Activated CD4-positive, alpha-beta T cell treated with anti-CD3 and anti-CD28 coated beads, Interleukin-2, amount 50 U/mL, for 24 hours (primary cell): ENCODE measurements at places on chromosomes 2 and 18.

DNA sequence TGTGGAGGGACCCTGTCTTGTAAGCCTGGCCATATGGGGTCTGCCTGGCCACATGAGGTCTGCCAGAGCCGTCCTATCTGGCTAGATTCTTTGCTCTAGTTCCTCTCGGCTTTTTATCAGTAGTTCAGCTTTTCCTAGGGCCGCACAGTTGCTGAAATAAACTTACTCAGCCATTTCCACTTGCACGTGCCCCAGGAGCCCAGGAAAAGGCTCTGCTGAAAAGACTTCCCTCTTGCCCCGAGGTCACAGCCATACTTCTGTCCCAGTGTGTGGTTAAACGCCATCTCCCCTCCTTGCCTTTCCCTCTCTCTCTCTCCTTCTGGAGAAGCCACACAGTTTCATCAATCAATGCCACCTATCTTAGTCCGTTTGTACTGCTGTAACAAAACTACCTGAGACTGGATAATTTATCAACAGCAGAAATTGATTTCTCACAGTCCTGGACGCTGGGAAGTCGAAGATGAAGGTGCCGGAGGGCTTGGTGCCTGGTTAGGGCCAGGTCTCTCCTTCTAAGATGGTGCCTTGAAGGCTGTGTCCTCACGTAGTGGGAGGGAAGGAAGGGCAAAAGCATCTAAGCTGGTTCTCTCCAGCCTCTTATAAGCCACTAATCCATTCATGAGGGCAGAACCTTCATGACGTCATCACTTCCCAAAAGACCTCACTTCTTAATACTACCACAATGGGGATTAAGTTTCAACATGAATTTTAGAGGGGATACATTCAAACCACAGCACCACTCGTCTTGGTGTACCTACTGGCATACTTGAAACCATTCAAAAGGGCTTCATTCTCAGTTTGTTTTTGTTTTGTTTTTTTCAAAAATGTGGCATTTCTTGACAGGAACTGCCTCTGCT is 11.2 kb upstream of the GALM start:
- DNase-seq = no peak

DNA sequence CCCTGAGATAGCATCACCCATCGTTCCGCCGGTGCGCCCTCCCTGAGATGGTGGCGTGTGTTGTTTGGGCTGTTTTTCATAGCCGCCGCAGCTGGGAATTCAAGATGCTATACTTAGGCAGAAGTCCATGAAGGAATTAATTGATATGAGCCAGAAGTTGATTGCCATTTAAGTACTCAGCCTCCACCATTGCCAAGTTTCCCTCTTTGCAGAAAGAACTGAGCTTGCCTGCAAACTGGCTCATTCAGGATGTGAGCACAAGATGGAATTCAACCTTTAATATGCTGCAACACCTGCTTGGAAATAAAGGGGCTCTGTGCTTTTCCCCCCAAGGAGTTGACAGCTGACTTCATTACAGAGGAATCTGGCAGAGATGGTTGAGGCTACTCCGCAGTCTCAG is 295.5 kb downstream of the ZNF521 start:
- DNase-seq = no peak

DNA sequence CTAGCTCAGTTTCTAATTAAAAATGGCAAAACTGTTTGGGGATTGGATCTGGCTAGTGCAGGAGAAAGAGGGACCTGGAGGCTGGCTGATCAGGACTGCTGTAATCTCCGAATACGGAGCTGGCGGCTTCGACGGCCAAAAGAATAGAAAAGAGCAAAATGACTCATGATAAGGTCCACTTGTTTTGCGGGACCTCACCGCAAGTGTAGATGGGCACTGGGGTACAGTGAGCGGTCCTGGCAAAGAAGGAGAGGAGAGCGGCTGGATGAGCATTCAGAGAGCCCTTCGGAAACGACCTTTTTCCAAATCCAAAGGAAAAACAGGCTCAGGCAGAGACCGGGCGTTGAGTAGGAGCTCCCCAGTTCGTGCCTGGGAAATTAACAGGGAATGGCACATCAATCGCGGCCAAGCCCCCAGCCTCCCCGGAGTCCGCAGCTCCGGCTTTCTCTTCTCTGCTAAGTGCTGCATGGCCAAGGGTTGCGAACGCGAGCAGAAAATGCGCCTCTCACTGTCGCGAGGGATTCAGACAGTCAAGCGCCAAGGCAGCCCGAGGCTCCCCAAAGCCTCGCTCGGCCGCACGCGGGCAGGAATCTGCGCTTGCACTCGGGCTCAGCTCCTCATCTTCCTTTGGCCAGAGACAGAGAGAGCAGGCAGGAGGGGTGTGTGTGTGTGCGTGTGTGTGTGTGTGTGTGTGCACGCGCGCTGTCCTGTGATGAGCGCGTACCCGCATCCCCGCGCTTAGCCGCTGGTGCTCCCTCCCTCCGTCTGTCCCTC is 1.8 kb downstream of the DCC start:
- no peak for DNase-seq

- no peak for DNase-seq
These were observed 172.4 kb downstream of the LRATD1 start for GRCh38 chr2:14804902-14805301.

DNA sequence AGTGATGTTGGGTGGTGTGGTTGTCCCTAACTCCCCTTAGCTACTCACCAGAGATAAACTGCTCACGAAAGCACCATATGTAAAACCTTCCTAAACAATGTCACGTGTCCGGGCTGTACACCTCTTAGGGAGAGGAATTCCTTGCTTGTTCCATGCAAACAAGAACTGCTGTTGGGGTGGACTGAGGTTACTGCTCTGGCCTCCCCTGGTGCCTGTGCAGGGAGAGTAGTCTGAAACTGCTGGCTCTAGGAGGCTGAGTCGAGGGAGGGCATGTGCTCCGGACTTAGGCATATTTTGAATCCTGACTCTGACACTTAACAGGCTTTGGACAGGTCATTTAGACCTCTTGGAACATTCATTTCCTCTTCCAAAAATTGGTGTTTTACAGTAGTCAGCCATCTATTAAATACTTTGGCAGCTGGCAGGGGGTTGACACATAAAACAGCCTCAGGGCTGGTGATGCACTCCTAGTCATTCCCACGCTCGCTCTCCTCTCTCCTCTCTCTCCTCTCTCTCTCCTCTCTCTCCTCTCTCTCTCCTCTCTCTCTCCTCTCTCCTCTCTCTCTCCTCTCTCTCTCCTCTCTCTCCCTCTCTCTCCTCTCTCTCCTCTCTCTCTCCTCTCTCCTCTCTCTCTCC is 10.6 kb downstream of the THNSL2 start:
- DNase-seq = no peak

- DNase-seq = no peak
These were observed 63.5 kb upstream of the RBM44 start for GRCh38 chr2:237734905-237735623.

DNA sequence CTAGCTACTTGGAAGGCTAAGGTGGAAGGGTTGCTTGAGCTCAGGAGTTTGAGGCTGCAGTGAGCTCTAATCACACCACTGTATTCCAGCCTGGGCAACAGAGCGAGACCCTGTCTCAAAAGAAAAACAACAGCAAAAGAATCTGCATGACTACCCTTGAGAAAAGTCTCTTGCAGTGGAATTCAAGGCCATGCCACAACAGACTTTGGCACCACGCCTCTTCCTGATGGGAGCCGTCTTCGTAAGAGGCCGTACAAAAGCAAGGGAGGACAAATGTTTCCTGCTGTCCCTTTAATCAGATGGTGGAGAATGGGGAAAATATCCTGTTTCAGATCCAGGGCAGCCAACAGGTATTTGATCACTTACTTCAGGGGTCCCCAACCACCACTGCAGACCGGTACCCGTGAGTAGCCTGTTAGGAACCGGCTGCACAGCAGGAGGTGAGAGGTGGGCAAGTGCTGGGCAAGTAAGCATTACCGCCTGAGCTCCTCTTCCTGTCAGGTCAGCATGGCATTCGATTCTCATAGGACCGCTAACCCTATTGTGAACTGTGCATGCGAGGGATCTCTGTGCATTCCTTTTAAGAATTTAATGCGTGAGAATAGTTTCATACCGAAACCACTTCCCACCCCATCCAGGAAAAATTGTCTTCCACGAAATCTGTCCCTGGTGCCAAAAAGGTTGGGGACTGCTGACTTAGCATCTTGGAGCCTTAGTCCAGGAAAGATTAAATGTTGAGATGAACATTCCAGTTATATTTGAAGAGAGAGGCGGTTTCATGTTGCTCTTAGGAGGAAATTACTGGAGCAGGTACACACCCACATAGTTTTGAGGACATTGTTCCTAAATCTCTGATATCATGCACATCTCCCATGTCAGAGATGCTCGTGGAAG is 94.4 kb upstream of the XPO1 start:
- DNase-seq = no peak

DNA sequence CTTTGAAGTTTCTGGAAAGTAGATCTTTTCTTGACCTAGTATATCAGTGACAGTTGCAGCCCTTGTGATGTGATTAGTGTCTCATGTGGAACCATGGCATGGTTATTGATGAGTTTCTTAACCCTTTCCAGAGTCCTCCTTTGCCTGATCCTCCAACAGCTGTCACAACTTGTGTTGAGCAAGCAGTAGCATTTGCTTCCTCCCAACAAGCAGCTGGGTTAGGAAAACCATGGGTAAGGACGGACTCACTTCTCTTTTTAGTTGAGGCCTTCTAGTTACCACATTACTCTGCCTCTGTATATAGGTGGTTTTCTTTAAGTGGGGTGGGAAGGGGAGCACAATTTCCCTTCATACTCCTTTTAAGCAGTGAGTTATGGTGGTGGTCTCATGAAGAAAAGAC is 96.3 kb downstream of the XRCC5 start:
- no peak for DNase-seq

DNA sequence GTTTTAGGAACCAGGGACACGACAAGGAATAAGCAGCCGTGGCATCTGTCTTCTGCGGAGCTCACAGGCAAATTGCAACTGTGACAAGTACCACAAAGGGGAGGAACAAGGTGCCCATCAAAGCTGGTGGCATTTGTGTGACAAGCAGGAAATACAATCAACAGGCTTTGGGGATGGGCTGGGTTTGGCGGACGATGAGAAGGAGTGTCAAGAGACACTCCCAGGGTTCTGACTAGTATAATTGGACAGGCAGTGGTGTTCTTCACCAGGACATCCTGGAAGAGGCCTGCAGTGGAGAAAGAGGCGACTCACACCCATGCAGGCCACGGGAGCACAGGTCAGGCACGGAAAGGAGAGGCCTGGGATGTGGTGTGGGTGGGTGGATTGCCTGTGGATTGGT is 14.2 kb upstream of the SPATA3 start:
- no peak for DNase-seq

GRCh38 chr2:10520154-10520553 is 72.0 kb upstream of the ODC1 start:
- DNase-seq = no peak

- no peak for DNase-seq
These were observed 523.0 kb downstream of the TXNL1 start for GRCh38 chr18:56115071-56116015.

- DNase-seq = no peak
These were observed 202.1 kb upstream of the ACVR2A start for GRCh38 chr2:147642765-147643164.

GRCh38 chr2:207589143-207589542 is 36.1 kb downstream of the METTL21A start:
- no peak for DNase-seq

- DNase-seq = no peak
These were observed 7.3 kb upstream of the MTLN start for GRCh38 chr2:110219496-110220189.

GRCh38 chr18:28999726-29000125 is 822.8 kb upstream of the CDH2 start:
- no peak for DNase-seq

- DNase-seq = no peak
These were observed 316.4 kb downstream of the DSEL start for GRCh38 chr18:67199993-67200617.

DNA sequence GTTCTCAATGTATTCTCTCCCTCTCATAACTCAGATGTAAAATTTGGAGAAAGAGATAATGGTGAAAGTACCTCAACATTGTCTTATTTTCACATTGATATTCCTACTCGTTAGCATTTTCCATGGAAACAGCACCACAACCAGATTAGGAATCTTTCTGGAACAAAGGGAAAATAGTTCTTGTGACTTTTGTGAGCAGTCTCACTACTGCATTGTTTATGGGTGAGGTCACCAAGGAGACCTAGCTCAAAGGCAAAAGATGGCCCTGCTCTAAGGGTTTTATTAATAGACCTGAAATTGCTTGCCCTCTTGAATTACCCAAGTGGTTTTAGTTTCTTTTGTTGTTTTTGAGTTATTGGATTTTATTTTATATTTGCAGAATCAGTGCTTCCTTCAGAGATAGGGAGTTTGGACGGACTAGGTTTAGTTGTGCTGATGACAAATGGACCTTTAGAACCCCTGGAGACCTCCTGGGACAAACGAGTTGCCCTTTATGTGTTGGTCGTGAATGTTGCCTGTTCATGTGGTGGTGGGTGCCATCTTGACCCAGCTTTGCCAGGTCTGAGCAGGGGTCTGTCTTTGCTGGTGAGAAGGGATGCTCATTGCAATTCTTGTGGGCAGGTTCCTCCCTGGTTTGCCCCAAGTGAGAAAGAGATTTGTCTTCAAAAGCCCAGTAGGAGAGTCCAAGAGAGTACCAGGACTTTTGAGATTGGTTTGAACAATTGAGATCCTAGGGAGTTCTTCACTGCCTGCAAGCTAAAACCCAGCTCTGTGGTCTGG is 58.1 kb downstream of the INPP4A start:
- no peak for DNase-seq

GRCh38 chr2:119433636-119434327 is 2.1 kb downstream of the TMEM37 start:
- no peak for DNase-seq

DNA sequence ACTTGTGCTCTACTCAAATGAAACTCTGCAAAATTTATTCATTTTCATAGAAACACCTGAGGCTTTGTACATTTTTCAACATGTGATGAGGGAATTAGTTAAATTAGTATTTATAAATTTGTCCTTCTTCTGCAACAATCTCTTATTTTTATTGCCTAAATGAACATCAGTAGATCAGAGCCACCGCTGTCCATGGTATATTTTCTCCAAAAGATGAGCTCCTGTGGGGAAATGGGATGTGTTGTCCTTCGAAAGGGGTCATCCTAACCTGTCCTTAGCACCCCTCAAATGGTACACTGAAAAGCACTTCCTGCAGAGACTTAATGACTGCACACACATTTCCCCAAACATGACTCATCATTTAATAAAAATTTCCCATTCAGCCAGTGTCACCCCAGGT is 714.6 kb downstream of the MBD2 start:
- no peak for DNase-seq

DNA sequence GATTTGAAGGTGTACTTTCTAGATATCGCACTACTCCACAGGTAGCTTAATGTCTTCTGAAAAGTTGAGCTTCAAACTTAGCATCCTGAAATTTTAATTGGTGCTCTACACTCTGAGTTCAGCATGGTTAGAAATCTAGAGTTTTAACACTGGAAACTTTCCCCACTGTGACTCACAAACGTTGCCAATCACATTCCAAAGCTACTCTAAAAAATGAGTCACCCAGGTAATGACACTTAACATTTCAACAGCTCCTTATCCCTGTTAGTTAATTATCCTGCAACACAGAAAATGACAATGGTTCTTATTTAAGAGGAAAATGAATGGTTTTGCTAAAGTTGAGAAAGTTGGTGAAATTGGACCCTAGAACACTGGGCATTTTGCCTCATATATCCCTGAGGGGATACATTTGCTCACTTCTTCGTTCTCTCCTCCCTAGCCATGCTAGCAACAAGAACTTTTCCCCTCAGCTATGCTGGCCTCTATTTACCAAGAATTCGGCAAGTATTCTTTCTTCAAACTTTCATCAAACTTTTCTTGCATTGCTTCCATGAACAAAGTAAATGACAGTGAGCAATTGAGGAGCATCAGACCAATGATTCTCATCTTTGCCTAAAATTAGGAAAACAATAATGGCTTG is 1024.1 kb upstream of the KLHL29 start:
- DNase-seq = no peak
